ENCODE measurements at places on chromosomes 2 and 18.

DNA sequence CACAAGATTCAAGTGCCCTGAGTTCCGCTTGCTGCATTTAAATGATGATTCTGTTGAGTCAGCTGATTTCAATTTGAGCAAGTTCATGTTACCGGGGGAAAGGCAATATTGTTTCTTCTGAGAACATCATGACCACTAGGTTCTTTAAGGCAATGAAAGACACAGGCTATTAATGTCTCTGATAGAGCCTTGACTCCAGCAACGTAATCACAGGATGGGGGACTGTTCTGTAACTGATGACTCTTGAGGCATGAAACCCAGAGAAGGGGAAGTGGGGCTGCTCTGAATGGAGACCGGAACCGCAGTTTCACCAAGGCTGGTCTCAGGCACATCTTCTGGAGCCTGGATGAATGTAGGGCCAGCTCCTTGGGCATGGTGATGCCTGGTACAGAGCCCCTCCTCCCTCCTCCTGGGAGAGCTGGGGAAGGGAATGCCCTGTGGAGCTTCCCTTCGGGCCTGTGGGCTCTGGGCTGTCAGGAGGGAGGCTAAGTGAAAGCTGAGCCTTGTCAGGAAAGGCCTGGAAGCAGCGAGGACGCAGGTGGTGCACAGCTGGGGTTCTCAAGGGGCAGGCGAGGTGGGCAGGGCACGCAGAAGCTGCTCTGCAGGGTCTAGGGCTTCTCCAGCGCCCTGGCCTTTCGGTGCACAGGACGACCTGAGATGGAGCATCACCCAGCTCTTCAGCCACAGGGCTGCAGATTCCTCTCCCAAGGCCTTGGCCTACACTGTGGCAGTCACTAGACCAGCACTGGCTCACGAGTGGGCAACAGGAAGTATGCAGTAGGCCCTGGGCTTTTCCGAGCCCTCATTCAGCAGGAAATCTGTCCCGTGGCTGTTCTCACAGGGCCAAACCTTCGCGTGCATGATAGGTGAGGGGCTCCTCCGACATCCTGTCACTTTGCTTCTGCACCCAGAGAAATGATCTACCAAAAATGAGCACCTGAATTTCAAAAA, 36.6 kb upstream of the PRLH start:
- no peak overlapping the region for H3K27ac ChIP-seq
- H3K27me3 ChIP-seq = no peaks in the 10 kb centered on the region
- DNase-seq = no peak
- no peaks in the 10 kb centered on the region for H3K4me1 ChIP-seq

- H3K27me3 ChIP-seq = no peaks in the 10 kb centered on the region
- peaks cover 8% of the 10 kb centered on the region for H3K4me1 ChIP-seq
- H3K27ac ChIP-seq = peak overlapping the region; percentile 86
- peak overlapping the region; percentile 62 for H3K4me3 ChIP-seq
- H3K36me3 ChIP-seq = no peaks in the 10 kb centered on the region
Measured at GRCh38 chr2:200305797-200306195, 697 bp upstream of the SPATS2L start.

DNA sequence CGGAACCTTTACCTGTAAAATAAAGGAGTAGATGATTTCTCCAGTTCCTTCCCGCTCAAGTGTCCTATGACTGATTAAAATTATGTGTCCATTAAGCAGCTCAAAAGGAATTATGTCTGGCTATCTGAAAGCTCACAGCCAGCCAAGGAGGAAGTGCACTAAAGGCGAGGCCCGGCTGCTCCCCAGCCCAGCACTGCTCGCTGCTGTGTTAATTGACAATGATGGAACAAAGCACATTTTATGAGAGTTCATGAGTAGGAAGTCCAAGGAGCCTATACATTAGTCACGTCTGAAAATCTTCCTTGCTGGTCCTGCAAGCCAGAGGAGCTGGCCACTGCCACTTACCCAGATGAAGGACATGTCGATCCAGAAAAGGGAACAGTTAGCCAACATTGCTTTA, 14.3 kb downstream of the TTC32 start:
- H3K4me3 ChIP-seq = no peak overlapping the region
- H3K4me1 ChIP-seq = no peaks in the 10 kb centered on the region
- H3K27ac ChIP-seq = no peak overlapping the region
- DNase-seq = no peak
- no peaks in the 10 kb centered on the region for H3K36me3 ChIP-seq

DNA sequence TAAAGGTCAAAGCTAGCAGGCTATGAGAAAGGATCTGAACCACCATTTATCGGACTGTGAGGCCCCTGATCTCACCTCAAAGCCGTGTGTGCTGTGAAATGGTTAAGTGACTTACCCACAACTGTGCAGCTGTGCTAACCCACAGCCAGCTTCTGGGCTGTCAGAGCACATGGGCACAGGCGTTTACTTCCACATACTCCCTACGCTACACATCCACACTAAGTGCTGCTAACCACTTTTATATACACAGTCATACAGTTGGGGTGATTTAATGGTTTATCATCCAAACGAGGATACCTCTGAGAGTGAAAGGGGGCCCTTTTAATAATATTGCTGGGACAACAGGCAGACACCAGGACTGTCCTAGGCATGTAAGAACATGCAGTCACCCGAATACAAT, 37.3 kb downstream of the CYRIA start:
- H3K27me3 ChIP-seq = no peaks in the 10 kb centered on the region
- no peak overlapping the region for H3K4me3 ChIP-seq
- no peak for DNase-seq
- H3K36me3 ChIP-seq = no peaks in the 10 kb centered on the region
- peaks cover 6% of the 10 kb centered on the region for H3K4me1 ChIP-seq
